Progenitor cell of endocrine pancreas (in vitro differentiated cells): ENCODE measurements at places on chromosomes 16 and 17.

GRCh38 chr16:17277981-17278381 lies 192.8 kb downstream of the XYLT1 start:
- no peak for DNase-seq

DNA sequence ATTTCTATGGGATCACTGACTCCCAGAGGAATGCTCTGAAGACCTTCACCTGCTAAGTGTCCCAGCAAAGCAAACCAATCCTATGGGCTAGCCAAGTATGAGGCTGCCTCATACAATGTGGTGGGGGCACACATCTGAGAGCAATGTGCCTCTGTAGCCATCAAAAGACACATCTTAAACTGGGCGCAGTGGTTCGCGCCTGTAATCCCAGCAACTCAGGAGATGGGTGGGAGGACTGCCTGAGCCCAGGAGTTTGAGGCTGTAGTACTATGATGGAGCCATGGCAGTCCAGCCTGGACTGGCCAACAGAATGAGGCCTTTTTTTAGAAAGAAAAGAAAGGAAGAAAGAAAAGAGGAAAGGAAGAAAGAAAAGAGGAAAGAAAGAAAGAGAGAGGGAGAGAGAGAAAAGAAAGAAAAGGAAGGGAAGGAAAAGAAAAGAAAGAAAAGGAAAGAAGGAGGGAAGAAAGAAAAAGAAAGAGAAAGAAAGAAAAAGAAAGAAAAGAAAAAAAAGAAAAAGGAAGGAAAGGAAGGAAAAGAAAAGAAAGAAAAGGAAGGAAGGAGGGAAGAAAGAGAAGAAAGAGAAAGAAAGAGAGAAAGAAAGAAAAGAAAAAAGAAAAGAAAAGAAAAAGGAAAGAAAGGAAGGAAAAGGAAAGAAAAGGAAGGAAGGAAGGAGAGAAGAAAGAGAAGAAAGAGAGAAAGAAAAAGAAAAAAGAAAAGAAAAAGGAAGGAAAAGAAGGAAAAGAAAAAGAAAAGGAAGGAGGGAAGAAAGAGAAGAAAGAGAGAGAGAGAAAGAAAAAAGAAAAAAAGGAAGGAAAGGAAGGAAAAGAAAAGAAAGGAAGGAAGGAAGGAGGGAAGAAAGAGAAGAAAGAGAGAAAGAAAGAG lies 430.3 kb downstream of the SLC39A11 start:
- DNase-seq = no peak

- DNase-seq = no peak
These were observed 188.3 kb upstream of the MON1B start for GRCh38 chr16:77002644-77003043.

DNA sequence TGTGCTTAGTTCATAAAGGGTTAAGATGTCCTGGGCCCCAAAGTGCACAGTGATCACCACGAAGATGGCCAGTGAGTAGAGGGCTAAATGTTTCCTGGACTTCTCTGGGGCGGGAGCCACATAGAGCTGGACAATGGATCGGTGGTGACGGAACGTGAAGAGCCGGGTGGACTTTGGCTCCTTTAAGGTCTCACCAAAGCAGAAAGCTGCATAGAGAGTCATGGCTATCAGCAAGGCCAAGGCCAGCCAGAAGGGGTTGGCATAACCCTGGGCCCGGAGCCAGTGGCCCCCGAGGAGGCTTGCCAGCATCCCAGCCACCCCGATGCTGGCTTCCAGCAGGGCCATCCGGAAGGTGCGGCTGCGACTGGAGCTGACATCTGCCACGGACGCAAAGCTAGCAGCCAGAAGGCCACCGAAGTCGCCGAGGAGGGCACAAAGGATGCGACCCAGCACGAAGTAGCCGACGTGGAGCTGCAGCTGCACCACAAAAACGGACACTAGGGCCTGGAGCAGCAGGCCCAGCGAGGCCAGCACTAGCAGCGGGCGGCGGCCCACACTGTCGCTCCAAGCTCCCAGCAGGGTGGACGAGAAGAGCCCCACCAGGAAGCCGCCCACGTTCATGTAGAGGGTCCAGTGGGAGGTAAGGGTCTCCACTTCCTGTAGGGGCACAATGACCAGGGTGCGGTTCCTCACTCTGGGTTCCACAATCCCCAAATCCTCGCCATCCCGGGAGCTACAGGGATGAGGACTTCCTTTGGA lies 1.0 kb downstream of the SLC46A1 start:
- DNase-seq = no peak
